ENCODE measurements at places on chromosomes 6 and 20.
A peak's percentile ranks its signal among the peaks of the same experiment; 100 is the strongest.

DNA sequence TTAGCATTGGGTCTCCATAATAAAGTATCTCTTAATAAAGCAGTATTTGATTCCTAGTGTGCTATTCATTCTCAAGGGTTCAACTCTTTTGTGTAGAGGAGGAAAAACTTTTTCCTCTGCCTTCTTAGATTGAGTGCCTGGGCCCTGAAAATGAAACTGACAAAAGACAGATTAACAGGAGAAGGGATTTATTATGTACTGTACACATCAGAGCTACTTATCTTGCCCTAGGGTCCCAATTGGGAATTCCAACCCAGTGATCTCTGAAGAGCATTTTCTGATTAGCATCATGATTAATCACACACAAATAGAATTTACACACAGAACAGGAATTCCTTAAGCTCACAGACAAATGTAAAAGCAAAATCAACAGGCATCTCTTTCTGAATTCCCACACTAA is 128.9 kb downstream of the CD164 start:
- no peak for DNase-seq

GRCh38 chr6:139635401-139636130 is 261.1 kb upstream of the CITED2 start:
- no peak for DNase-seq

DNA sequence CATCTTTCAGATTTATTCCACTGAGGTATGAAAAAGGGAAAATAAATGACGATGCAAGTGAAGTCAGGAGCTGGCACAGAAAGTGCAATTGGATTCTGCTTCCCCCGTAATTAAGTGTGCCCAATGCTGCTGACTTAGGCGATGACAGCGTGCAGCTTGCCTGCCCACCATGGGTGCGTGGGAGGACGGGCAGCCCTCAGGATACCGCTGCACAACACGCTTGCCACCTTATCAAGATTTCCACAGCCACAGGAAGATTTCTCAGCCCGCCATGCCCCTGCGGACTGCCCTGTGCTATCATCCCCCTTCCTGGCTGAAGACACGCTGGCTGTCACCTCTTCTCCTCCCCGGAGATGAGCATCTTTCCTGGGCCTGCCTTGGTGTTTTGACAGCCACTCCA is 103.3 kb upstream of the BACH2 start:
- no peak for DNase-seq

- DNase-seq: no peak
Observed at GRCh38 chr6:27940766-27941165, 16.3 kb upstream of the OR2B6 start.

DNA sequence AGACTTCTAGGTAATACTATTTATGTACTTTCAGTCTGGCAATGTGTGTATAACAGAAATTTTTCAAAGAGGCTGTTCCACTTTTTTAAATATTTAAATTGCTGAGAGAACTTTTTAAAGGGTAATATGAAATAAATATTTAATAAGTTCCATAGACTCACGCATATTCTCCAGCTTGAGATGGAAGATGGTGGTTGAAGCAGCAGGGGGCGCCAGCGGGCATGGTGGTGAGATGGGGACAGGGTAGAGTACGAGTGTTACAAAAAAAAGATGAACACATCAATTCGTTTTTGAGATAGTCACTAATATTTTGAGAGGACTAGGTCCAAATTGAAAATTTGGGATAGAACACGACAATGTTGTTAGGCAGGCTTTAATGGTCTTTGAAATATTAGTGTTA is 68.4 kb downstream of the RSPO3 start:
- peak; percentile 33 for DNase-seq

- no peak for DNase-seq
Observed at GRCh38 chr6:147190556-147190955, 13.7 kb upstream of the STXBP5 start.

All from GM20000 (cell line).